ENCODE measurements at places on chromosomes 7 and 10.
A peak's percentile ranks its signal among the peaks of the same experiment; 100 is the strongest.

DNA sequence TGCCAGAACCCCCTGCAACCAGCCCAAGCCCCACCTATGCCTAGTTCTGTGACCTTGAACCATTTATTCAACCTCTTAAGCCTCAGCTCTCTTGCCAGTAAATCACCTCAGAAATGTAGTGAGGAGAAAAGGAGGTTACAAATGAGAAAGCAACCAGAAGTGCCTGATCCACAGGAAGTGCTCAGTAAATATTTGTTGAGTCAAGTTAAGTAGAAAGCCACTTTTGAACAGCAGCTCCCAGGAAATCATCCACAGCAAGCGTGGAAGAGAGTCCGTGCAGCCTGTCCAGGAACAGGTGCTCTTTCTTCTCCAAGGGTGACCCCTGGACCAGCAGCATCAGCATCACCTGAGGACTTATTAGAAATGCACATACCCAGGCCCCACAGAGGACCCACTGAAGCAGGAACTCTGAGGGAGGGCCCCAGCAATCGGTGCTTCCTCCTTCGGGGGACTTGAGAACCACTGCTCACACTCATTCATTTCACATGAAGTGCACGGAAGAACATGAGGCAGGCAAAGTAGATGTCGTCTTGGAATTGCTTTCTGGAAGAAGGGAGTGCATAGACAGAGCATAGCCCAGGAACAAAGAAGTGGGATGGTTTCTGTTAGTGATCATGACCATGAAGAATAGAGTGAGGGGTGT is 6.3 kb upstream of the C10orf71 start:
- DNase-seq, result no peak

DNA sequence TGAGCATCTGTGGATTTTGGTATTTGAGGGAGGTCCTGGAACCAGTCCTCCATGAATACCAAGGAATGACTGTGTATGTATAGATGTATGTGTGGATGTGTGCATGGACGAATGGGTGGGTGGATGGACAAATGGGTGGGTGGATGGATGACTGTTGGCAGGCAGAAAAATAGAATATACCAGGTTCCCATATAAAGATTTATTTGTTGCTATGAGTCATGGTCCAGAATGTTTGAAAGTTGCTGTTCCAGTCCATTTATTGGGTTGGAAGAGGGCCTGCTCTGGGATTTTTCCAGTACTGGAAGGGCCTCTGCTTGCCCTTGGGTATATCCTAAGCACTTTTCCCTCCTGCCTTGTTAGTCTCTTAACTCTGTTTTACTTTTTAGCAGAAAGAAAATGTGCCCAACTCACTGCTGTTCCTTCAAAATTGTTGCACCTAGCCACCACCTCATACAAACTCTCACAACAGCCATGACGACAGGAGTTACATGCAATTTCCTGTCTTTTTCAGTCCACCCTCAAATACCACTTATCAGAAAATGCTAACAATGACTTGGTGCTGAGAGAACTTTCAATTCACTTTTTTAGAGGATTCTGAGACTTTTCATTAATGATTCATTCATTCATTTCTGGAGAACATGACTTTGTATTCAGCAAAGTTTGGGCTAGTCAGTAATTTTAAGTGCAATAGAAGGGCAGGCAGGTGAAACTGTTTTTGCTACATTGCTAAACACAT is 108.1 kb downstream of the EEPD1 start:
- DNase-seq, result peak; percentile 20

DNA sequence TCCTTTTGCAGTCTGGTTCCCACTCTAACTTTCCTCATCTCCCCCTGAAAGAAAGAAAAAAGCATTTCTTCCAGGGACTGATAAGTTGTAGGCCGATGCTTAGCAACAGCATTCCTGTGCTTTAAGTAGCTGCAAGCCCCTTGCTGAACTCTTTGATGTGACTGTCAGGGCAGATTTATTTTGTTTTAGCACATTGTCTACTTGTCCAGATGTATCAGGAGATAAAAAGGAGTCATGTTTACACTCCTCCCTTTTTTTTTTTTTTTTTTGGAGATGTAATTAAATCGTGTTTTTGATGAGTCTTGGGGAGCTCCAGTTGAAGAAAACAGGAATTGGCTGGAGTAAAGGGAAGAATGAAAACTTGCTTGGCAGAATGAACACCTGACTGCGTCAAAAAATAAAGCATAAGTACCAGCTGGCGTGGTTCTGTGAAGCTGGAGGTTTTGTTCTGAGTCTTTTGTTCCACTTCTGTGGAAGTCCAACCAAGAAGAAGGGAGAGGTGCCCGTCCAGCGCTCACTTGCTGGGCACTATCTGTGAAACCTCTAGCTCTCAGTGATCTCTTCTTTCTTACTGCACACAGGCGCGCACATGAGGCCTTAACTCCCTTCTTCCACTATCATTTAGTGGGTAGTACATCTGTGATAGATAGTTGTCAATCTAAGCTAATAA is 871.7 kb downstream of the LRMDA start:
- DNase-seq, result no peak

DNA sequence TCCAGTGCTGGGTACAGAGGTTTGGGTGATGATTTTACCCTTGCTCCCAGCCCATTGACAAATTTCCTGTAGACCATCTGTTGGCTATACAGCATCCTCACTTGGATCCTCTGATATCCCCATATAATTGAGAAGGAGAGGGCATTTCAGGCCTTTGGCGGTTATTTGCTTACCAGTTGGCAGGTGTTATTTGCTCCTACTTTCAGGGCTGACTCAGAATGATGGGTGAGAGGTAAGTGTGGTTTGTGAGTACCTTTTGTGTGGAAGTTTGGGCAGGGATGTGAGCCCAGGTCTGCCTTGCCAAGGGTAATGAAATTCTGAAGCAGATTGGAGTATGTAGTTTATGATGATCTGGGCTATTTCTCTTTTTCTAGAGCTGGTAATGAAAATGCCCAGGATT is 93.6 kb downstream of the LRMDA start:
- DNase-seq, result no peak

DNA sequence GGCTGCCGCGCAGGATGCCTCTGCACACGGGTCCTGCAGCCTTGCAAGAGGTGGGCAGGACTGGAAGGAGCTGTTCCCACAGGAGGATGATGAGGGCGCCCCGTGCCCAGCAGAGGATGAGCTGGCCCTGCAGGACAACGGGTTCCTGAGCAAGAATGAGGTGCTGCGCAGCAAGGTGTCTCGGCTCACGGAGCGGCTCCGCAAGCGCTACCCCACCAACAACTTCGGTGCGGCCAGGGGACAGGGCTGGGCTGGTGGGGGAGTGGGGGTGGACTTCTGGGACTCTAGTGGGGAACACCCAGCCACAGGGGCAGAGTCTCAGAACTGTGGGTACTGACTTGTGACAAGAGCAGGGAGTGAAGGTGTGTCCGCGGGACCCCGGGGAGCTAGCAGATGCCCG is 16.0 kb downstream of the ZFYVE27 start:
- no peak for DNase-seq

DNA sequence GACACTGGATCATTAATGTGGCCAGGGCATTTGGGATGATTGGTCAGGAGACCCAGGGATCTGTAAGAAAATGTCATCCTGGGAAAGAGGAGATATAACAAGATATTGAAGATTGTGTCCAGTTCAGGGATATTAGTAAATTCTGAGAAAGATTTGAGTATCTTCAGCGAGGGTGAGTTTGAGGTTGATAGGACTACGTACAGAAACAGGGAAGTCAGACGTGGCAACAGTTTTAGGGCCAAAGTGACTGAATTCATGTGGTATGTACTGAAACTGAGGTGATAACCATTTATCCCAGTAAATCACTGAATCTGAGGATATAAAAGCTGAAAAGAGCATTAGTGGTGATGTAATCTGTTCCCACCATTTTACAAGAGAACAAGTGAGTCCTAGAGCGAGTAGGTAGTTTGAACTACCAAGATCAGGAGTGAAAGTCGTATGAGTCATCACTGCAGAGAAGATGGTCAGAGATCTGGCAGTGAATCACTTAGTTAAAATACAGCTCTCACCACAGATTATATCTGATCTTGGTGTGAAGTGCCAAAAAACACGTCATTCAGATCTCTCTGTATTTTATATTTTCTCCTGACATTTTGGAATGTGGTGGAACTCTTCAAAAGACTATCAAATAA is 220.5 kb downstream of the CDK14 start:
- peak; percentile 69 for DNase-seq

GRCh38 chr7:116673457-116673865 is 1.5 kb downstream of the MET start:
- no peak for DNase-seq

DNA sequence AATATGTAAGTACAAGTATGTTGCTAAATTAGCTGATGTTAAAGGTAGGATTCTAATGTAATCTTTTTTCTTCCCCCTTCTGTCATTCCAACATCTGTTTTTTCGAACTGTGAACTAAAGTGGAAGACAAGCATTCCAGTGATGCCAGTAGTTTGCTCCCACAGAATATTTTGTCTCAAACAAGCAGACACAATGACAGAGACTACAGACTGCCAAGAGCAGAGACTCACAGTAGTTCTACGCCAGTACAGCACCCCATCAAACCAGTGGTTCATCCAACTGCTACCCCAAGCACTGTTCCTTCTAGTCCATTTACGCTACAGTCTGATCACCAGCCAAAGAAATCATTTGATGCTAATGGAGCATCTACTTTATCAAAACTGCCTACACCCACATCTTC is 62.7 kb downstream of the WAC start:
- no peak for DNase-seq

GRCh38 chr7:69776611-69777010 is 178.3 kb downstream of the AUTS2 start:
- no peak for DNase-seq

DNA sequence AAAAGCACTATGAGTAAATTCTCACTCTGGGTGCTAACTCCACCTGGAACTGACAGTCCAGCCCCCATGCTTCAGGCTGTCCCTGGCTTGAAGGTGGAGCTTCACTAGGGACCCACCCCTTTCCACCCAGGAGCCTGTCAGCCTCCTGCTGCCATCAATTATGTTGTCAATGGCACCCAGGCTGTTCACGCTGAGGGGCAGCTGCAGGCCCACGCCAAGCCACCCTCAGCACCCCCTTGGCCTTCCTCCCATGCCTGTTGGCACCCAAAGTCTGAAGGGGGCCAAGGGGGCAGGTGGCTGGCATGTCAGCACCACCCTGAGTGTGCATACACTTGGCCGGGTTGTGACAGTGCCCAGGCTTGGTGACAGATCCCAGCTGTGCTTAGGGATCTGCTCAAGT is 149.3 kb downstream of the NXPH1 start:
- no peak for DNase-seq

- DNase-seq, result peak; percentile 21
Observed at GRCh38 chr7:74627661-74628411, 29.7 kb upstream of the GTF2I start.

DNA sequence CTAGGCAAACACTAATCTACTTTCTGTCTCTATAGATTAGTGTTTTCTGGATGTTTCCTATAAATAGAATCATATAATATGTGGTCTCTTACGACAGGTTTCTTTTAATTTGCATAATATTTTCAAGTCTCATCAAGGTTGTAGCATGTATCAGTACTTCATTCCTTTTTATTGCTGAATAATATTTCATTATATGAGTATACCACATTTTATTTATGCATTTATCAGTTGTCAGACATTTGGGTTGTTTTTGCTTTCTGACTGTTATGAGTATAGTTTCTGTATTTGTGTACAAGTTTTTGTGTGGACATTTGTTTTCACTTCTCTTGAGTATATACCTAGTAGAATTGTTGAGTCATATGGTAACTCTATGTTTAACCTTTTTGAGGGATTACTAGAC is 48.2 kb downstream of the SHOC2 start:
- DNase-seq, result no peak

- DNase-seq, result no peak
Observed at GRCh38 chr7:132568962-132569361, 7.3 kb downstream of the PLXNA4 start.

DNA sequence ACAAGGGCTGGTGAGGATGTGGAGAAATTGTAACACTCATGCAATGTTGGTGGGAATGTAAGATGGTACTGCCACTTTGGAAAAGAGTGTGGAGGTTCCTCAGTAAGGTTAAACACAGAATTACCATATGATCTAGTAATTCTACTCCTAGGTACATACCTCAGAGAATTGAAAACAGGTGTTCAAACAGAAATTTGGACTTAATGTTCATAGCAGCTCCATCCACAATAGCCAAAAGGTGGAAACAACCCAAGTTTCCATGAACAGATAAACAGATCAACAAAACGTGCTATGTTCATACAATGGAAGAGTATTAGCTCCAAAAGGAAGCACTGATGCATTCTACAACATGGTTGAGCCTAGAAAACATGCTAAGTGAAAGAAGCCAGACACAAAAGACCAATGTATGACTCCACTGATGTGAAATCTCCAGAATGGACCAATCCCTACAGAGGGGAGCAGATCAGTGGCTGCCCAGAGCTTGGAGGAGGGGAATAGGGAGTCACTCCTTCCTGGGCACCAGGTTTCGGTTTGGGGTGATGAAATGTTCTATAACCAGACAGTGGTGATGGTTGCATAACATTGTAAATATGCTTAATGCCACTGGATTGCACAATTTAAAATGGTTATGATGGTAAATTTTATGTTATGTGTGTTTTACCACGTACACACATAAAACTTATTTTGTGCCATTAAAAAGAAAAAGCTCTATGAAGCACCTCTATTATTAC is 5.7 kb upstream of the WDR86 start:
- DNase-seq, result no peak

DNA sequence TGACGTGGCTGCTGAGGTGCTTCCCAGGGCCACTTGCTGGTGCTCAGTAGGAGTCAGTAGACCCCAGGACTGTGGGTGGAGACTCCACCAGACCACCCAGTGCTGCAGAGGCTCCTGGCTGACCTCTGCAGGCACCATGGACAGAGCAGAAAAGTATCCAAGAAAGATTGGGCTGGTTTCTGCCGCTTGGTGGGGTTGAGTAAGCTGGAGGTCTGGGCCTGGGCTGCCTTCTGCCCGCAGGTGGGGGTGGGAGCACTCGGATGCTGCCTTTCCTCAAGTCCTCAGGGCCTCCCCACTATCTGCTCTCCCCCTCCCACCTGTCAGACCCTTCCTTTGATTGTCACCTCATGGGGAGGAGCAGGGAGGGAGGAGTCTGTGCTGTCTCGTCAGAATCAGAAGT is 91.6 kb downstream of the WDR37 start:
- no peak for DNase-seq

DNA sequence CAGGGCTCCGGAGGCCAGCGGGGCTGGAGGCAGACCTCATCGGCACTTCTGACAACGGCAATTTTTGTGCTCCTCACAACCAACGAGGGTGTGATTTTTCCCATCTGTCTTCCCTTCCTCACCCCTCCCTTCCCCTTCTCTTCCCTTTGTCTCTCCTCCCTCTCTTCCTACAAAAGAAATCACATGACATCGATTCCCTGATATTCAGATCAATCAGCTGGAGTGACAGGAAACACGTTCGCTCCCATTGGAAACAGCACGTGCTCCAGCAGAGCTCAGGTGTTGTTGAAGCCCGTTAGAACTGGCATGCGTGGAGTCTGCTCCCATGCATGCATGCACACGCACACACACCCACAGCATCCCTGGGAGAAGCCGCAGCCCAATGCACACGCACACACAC is 222.4 kb downstream of the PTPRN2 start:
- no peak for DNase-seq

GRCh38 chr10:72088889-72089575 is 681 bp upstream of the SPOCK2 start:
- DNase-seq, result no peak
